Progenitor cell of endocrine pancreas (in vitro differentiated cells): ENCODE measurements at places on chromosomes 2 and 18. TPM values are rescaled to one million over a fixed set of nuclear protein-coding genes. Genes with fewer than 3 reads are reported as not detected.

The GRB14 gene
- 45.1 and 46.3 TPM in 2 replicates for total RNA-seq

The UGT1A10 gene
- not detected in 2 replicates for total RNA-seq

The USP40 gene
- total RNA-seq: 36.9 and 38.3 TPM in 2 replicates

The PDE1A gene
- total RNA-seq: 2.9 and 3.3 TPM in 2 replicates

The L3MBTL4 gene
- 8.0 and 11.5 TPM in 2 replicates for total RNA-seq

The MGAT4A gene
- total RNA-seq: 33.5 and 37.6 TPM in 2 replicates

The NLRC4 gene
- not detected in 2 replicates for total RNA-seq

The MOGAT1 gene
- 0.74 and 0.98 TPM in 2 replicates for total RNA-seq

The CTLA4 gene
- not detected in 2 replicates for total RNA-seq

The IL18RAP gene
- not detected in 2 replicates for total RNA-seq

The RAX gene
- not detected in 2 replicates for total RNA-seq

The GDF7 gene
- total RNA-seq: 0.16 and 0.17 TPM in 2 replicates

The YES1 gene
- total RNA-seq: 55.5 and 58.8 TPM in 2 replicates

The GCKR gene
- total RNA-seq: 2.0 and 2.8 TPM in 2 replicates

The FNDC4 gene
- 10.2 and 12.2 TPM in 2 replicates for total RNA-seq

The SCG2 gene
- total RNA-seq: 154 and 163 TPM in 2 replicates

The ANKRD30BL gene
- total RNA-seq: not detected in 2 replicates

The SLC14A1 gene
- 0.31 and 0.50 TPM in 2 replicates for total RNA-seq

The MAP3K19 gene
- total RNA-seq: not detected in 2 replicates

The ERFE gene
- 0.91 and 1.3 TPM in 2 replicates for total RNA-seq

The AQP12A gene
- total RNA-seq: not detected in 2 replicates

The HNRNPA3 gene
- 334 and 339 TPM in 2 replicates for total RNA-seq

The IL1RL2 gene
- not detected in 2 replicates for total RNA-seq

The HNMT gene
- 16.8 and 17.6 TPM in 2 replicates for total RNA-seq

The GALNT3 gene
- total RNA-seq: 18.4 and 20.2 TPM in 2 replicates

The KLHL29 gene
- 4.4 and 5.5 TPM in 2 replicates for total RNA-seq
